Cerebellar cortex (tissue), 1 donor: ENCODE measurements at places on chromosomes 1 and 21.
A peak's percentile ranks its signal among the peaks of the same experiment; 100 is the strongest.

GRCh38 chr1:170073893-170074249 is 624 bp downstream of the KIFAP3 start:
- no peak for DNase-seq

- DNase-seq: no peak
Observed at GRCh38 chr1:184635980-184636431, 118.7 kb downstream of the EDEM3 start.

GRCh38 chr1:119253366-119253765 is 112.9 kb upstream of the WARS2 start:
- DNase-seq: no peak

GRCh38 chr1:228469413-228470162 is 17.6 kb upstream of the RNF187 start:
- DNase-seq: no peak

- no peak for DNase-seq
Observed at GRCh38 chr1:16095447-16095846, 22.0 kb upstream of the FAM131C start.

GRCh38 chr1:115643666-115644065 is 1.9 kb downstream of the VANGL1 start:
- DNase-seq: no peak

- DNase-seq: no peak
Observed at GRCh38 chr1:26276432-26276838, 3.5 kb upstream of the SH3BGRL3 start.

DNA sequence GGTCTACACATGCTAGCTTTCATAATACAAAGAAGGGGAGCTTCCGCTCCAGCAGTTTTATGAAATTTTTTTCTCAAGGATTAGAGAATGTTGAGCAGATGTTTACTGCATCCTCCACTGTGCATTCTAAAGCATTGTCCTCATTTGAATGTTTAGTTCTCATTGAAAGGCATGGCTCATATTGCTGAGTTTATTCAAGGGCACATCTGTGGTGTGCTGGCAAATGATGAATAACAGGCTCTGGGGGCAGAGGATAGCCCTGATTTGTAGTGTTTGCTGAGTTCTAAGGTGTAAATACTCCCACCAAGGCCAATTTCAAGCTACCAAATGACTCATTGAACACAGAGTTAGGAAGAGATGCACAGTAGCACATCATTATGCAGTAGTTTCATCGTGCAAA is 303.2 kb upstream of the FAM78B start:
- no peak for DNase-seq

- DNase-seq: no peak
Observed at GRCh38 chr1:207876131-207876530, 34.8 kb downstream of the CD34 start.

DNA sequence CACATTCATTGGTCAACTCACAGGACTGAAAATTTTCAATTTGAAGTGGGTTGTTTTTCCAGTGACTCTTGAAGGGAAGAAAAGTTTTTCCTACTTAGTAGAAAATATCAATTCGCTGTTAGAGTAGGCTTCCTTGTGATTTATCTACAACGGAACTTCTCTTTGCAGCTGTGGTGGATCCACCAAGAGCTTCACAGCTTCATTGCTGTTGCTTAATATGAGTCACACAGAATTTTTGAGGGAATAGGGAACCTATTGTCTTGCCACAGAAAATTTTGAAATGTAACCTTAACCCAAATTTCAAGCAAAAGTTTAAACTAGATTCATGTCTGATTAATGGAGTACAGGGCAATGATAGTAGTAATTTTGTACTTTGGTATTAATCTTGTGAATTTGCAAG is 58.4 kb upstream of the IFI44L start:
- no peak for DNase-seq

GRCh38 chr1:220681220-220681880 is 8.8 kb upstream of the C1orf115 start:
- DNase-seq: no peak

DNA sequence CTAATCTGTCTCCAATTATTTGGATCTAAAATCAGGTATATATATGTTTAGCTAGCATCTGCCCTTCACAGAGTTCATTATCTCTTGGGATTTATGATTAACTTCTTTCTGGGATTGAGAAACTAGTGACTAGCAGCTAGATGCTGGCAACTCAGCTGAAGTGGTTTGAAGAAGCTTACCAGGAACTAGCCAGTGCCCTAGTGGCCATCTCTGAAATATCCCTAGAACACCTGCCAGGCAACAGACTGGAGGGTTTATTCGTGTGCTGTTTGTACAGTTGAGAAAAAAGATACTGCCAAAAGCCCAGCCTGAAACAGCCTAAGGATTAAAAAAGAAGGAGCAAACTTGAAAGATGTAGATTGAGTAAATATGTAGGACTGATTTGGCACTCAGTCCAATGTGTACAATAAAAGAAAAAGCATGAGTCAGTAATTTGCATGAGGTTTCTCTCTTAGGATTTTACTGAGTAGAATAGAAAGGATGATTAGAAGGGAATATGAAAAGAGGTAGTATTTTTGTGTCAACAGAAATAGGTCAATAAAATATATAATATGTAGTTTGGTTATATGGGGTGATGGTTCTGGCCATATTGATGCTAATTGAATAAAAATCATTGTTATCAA is 1144.6 kb upstream of the ADGRL2 start:
- no peak for DNase-seq

GRCh38 chr1:61531716-61532115 is 193.2 kb downstream of the TM2D1 start:
- no peak for DNase-seq

- peak; percentile 18 for DNase-seq
Observed at GRCh38 chr1:10909697-10910680, 102.5 kb upstream of the TARDBP start.

DNA sequence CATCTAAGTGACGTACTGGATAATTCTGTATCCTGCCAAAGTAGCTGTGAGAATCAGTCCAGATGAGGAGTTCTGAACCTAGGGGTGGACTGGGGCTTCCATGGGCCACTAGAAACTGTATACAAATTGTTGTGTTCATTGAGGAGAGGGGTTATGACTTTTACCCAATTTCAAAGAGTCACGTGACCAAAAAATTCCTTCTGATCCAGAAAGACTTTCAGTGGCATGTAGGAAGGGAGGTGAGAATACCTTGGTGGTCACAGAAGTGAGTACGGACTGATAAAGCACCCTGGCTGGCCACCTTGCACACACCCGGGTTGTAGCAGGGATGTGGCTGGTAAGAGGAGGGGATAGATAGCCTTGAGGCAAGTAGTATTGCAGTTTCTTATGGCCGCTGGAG is 60.4 kb downstream of the BCAR3 start:
- no peak for DNase-seq

GRCh38 chr1:46983830-46984586 is 39.5 kb upstream of the CYP4X1 start:
- no peak for DNase-seq

DNA sequence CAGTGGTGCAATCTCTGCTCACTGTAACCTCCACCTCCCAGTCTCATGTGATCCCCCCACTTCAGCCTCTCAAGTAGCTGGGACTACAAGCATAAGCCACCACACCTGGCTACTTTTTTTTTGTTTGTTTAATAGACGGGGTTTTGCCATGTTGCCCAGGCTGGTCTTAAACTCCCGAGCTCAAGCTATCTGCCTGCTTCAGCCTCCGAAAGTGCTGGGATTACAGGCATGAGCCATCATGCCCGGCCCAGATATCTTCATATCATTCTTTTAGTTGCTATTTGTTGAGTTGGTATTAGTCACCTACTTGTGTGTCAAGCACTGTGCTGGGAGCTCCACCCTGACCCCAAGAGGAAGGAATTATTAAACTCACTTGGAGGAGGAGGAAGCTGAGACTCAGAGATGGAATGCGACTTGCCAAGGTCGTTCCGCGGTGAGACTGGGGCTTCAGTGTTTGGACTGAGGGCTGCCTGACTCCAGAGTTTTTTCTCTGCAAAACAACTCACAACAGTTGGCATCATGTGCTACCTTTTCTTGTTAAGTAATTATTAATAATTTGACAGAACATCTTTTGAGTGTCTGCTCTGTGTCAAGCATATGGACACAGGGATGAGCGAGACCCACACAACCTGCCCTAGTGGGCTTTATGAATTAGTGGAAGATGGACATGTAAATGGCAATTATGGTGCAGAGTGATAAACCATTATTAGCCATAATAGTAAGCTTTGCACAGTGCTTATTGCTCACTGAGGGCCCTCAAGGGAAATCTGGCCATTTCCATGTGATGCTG is 132.0 kb downstream of the FOXD2 start:
- DNase-seq: peak; percentile 9

GRCh38 chr1:168640836-168641235 is 64.4 kb downstream of the XCL1 start:
- no peak for DNase-seq

DNA sequence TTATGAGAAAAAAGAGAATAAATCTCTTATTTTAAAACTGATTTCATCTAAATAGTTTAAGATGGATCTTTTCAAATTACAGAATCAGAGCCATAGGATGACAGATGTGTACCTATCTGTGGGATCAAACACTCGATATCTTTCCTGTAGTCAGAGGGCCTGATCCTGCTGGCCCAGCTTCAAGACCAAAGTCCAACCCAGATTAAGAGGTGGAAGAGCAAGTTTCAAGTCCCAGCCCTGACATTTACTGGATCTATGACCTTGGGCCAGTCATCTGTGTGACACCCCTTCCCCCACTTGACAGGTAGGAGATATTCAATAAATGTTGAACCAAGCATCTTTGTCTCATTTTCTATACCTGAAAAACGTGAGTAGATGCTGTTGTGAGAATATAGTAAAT is 140.7 kb downstream of the FAM78B start:
- DNase-seq: no peak

DNA sequence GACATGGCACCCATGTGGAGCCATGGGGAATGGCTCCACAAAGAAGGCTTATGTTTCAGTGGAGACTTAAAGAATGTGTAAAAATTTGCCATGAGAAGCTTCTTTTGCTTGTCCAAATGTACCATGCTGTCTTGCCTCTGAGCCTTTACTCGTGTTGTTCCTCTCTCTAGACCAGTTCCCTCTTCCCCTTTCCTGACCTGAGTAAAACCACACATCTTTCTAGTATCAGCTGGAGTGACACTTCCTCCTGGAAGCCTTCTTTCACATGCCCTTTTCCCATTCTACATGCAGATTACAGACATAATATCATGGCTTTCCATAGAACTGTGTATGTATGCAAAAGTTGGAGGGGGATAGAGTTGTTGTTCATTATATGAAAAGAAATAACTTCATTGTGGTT is 13.6 kb upstream of the GPX7 start:
- no peak for DNase-seq

GRCh38 chr21:45596704-45597318 is 46.7 kb upstream of the PCBP3 start:
- peak; percentile 52 for DNase-seq

DNA sequence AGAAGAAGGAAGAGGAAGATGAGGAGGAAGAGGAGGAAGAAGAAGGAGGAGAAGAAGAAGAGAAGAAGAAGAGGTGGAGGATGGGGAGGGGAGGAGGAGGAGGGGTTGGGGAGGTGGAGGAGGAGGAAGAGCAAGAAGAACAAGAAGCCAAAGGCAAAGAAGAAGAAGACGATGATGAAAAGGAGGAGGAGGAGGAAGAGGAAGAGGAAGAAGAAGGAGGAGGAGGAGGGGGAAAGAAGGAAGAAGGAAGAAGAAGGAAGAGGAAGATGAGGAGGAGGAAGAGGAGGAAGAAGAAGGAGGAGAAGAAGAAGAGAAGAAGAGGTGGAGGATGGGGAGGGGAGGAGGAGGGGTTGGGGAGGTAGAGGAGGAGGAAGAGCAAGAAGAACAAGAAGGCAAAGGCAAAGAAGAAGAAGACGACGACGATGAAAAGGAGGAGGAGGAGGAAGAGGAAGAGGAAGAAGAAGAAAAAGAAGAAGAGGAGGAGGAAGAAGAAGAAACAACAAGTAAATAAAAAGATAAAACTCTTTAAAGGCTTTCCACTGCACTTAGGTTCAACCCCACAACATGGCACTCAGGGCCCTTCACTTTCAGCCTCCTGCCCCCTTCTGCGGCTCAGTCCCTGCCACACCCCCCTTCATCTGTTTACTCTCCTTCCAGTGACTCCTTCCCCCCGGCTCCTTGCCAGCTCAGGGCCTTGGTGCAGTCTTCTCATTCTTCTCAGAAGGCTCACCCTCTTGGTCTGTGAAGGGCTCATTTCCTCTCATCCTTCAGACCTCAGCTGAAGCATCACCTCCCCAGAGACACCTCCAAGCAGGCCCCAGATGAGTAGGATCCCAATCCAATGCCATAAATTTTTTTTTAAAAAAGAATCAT is 114.0 kb downstream of the KCNN3 start:
- DNase-seq: no peak

DNA sequence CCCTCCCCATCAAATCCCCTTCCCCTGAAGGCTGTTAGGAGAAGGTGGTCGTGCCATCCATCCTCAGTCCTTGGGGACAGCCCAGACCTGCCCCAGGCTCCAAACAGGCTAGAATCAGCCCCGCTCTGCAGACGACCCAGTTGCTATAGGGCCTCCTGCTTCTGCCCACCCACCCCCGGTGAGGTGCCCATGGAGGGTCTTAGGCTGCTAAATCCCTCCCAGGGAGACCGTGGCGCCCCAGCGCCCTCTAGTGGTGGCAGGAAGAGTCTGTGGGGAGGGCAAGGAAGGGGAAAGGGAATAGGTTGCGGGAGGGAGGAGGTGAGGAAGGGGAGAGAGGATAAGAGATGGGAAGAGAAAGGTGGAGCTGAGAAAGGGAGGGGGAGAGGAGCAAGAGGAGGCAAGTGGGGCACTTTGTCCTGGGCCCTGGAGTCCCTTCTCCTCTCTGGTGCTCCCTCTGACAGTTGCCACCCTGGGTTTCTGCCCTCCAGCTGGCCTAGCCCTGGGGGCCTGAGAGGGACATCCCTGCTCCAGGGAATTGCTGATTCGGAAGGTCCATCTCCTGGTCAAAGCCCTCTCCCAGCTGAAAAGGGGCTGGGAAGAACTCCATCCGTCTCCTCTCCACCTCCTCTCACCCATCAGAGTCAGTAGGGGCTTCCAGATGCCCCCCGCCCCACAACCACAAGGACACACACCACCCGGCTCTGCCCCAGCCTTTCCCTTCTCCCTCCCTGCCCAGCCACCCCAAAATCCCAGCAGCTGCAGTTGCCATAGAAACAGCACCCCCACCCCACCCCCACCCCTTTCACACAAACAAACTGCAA is 55.4 kb downstream of the CAMK2N1 start:
- DNase-seq: peak; percentile 26

- no peak for DNase-seq
Observed at GRCh38 chr1:13751985-13752384, 52.0 kb downstream of the PRDM2 start.

DNA sequence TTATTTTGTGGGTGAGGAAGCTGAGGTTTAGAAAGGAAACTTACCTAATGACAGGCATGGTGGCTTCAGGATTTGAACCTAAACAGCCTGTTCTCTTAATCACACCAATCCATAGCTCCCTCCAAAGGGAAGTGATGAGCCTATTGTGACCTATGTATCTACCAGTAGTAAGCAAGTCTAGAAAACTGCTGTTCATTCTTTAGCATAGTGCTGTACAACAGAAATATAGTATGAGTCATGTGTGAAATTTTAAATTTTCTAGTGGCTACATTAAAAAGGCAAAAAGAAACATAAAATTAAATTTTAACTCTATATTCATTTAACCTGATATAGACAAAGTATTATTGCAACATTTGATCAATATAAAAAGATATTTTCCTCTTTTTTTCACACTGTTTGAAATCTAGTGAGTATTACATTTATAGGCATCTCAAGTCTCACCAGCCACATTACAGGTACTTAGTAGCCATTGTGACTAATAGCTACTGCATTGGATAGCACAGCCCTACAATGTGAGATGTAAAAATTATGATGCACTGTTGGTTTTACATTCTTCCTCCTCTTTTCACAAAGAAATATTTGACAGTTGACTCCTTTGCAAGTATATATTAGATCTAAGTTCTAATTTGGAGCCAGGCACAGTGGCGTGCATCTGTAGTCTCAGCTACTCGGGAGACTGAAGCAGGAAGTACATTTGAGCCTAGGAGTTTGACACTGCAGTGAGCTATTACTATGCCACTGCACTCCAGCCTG is 16.6 kb downstream of the IPO9 start:
- DNase-seq: no peak
